ENCODE measurements at places on chromosomes 3 and 15.
A peak's percentile ranks its signal among the peaks of the same experiment; 100 is the strongest.

GRCh38 chr15:91320101-91320500 lies 220.0 kb downstream of the SV2B start:
- no peak for DNase-seq

- no peak for DNase-seq
Measured at GRCh38 chr3:173750095-173750494, 352.6 kb downstream of the NLGN1 start.

DNA sequence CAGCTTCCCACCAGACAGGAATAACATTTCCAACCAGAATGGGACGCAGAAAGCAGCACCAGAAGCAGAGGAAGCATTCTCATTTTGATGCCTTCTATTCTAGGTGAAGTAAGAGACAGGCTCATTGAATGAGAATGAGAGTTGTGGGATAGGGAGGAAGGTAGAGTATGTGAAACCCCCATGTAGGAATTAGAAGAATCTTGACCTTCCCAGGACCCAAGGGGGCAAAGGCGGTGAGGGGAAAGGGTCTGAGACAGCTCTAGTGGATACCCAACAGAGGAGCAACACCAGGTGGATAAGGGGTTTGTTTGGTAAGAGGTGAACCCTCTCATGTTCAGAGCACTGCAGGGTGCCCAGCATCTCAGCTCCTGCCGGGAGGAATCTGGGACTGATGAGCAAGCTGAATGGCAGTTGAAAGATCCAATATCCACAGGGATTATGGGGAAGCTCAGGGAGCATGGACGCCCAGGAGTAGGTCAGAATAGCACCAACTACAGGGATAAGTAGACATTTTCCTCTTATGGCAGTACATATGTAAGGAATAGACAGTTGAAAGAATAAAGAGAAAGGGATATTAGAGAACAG lies 77.0 kb downstream of the PLCL2 start:
- no peak for DNase-seq

- no peak for DNase-seq
Measured at GRCh38 chr3:28768439-28768838, 419.8 kb upstream of the AZI2 start.

GRCh38 chr3:187958432-187959003 lies 195.4 kb upstream of the LPP start:
- DNase-seq, result no peak

DNA sequence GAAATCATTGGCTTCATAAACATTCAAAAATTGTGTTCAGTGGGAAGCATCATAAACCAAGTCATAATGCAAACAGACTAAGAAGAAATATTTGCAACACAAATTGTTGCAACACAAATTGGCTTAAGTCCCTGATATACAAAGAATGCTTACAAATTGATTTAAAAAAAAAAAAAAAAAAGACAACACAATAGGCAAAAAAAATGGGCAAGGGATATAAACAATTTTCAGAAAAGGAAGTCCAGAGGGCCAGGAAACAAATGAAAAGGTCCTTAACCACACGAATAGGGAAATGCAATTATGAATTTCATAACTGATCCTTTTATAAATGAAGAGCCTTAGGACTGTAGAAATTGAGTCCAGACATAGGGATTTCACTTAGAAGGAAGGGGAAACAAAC lies 98.9 kb downstream of the LRRK1 start:
- DNase-seq, result no peak

DNA sequence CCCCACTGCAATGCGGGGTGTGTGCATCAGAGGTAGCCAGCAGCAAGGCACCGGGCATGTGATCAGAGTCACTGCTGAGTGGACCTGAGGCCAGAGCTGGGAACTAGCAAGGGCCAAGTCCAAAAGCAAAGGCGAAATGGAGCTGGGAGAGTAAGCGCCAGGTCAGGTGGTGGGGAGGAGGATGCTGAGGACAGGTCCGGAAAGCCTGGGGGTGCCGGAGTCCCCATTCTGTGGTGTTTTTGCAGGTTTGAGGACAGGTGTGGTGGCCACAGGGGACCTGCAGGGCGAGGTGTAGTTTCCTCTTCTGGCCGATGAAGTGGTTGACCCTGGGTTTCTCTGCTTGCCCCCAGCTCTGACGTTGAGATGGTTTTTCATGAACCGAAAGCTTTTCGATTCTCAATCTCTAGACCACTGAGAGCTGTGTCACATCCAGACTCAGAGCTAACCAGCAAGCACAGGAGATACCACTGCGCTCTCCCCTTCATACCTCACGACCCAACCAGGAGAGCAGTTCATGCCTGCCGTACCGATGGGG lies 35.0 kb upstream of the HES1 start:
- DNase-seq, result no peak

DNA sequence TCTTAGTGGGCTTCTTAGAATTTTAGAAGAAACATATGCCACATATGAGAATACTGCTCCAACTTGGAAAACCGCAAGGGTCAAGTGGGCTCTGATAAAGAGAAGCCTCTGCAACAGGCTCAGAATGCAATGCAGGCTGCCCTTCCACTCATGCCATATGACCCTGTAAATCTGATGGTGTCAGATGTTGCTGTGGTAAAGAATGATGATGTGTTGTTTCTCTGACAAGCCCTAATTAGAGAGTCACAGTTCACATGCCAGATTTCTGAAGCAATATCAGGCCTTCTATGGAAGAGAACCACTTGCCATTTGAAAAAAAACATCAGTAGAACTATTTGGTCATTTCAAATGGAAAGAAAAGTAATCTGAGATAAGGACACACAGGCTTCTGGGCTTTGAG lies 749.6 kb downstream of the AGBL1 start:
- no peak for DNase-seq

GRCh38 chr15:43008150-43008549 lies 87.6 kb upstream of the TTBK2 start:
- DNase-seq, result no peak

DNA sequence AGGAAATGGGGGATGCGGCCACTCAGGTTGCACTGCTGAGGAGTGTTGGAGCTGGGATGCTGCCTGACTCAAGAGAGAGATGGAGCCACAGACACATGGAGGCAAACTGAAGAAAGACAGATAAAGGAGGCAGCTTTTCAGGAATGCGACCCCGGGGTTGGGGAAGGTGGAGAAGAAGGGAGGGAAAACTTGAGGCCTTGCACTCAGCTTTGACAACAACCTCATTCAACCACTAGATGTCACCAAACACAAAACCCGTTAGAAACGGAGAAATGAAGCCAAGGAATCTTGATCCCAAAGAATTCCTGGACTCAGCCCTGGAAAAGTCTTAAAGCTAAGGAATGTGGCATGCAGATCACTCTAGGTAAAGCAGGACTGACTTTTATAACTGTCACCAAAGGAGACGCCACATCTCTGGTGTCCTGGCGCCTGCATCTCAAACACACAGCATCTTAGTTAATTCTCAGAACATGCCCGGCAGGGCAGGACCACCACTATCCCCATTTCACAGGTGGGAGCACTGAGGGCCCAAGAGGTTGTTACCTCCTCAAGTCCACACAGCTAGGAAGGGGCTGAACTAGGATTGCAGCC lies 59.6 kb upstream of the LMCD1 start:
- no peak for DNase-seq

DNA sequence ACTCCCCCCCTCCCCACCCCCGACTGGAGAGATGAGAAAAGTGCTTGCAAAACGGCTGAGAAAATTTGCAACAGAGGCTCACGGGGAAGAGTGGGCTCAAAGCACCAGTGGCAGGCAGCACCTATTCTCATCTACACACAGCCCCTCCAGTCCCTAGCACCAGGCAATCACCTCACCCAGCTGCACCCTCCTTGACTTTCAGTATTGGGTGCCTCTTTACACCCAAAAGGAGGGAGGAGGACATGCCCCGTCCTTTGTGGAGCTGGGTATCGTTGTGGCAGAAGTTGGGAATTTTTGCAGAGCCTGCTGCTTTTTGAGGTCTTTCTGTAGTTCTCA lies 182.8 kb upstream of the TOPAZ1 start:
- no peak for DNase-seq

- no peak for DNase-seq
Measured at GRCh38 chr3:58107597-58107996, 99.4 kb downstream of the FLNB start.

GRCh38 chr15:31488437-31489204 lies 162.0 kb downstream of the KLF13 start:
- no peak for DNase-seq

DNA sequence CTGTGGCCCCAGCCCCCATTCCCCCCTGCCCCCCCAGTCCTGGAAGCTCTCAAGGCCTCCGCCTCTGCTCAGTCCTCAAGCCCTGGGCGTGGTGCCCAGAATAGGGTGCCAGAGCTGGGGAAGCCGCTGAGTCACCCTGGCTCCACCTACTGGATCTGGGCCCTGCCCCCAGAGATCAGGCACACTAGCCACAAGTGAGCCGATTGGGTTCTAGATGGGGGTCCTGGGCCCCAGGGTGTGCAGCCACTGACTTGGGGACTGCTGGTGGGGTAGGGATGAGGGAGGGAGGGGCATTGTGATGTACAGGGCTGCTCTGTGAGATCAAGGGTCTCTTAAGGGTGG lies 5.7 kb downstream of the EIF4G1 start:
- peak; percentile 55 for DNase-seq

DNA sequence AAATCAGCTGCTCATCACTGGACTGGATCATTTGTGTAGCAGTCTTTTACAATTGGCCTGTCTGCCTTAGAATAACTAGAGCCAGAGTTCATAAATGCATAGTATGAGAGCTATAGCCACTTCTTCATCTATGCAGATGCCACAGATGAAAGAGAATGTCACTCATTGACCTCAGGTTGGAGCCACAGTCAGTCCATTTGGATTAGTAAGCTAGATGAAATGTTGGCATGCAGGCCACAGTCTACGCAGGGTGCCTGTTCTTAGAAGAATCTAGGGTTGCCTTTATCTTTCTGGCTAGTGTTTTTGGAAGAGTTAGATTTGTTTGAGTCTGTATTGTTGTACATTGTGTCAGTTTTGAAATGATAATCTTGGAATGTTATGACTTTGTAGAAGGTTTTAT lies 25.4 kb upstream of the EDEM1 start:
- DNase-seq, result no peak

- no peak for DNase-seq
Measured at GRCh38 chr3:186362988-186363387, 954 bp upstream of the DGKG start.

GRCh38 chr3:189056646-189057335 lies 115.0 kb upstream of the TPRG1 start:
- no peak for DNase-seq

- DNase-seq, result no peak
Measured at GRCh38 chr3:11145888-11146287, 8.4 kb upstream of the HRH1 start.

- no peak for DNase-seq
Measured at GRCh38 chr3:182592747-182593146, 200.6 kb upstream of the ATP11B start.

DNA sequence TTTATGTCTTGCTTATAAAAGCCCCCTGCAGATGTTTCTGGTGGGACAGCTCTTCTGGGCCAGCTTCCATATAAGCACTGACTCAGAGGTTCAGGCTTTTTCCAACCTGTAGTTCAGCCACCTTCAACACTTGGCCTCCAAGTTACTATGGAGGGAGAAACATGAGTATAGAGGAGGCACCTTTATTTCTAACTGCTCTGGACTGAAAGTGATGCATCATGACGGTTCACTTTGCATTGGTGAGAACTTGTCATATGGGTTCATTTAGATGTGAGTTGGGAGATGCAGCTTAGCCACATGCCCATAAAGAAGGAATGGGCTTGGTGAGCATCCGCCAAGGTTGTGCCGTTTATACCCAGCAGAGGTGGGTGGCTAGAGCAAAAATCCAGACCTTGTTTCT lies 58.8 kb upstream of the CFAP161 start:
- DNase-seq, result no peak

GRCh38 chr15:76954744-76955143 lies 23.2 kb downstream of the RCN2 start:
- no peak for DNase-seq

GRCh38 chr3:171801738-171802589 lies 8.3 kb downstream of the PLD1 start:
- no peak for DNase-seq

DNA sequence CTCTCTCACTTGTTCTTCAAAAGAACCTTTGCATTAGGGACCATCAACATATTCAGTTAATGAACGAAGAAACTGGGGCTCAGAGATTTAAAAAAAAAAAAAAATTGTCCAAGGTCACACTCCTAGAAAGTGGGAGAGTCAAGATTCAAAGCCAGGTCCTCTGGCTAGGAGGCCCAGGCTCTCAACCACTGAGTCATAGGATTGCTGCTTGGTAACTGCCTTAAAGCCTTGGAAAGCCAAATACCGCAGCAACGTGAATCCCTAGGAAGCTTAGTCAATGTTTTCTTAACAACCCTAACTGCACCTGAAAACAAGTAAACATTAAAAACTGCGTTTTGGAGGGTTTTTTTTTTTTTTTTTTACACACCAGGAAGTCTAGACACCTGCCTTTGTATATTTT lies 156.8 kb downstream of the WNT5A start:
- DNase-seq, result no peak

GRCh38 chr3:107629566-107629965 lies 106.8 kb downstream of the BBX start:
- no peak for DNase-seq

- DNase-seq, result no peak
Measured at GRCh38 chr3:150635076-150635475, 32.0 kb downstream of the SELENOT start.

DNA sequence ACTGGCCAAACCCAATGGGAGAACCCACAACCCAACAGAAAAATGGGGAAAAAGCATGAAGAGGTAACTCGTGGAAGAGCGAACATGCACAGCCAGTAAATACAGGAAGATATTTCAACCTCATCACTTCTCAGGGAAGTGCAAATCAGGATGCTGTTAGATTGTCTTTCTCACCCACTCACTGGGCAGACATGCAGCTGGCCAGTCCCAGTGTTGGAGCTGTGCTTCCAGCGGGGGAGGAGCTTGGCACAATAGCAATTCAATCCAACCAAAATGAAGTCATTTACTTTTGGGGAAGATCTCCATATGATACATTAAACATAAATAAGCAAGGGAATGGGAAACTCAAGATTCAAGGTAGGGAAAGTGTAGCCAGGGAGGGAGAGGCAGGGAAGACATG lies 12.1 kb downstream of the WNT7A start:
- no peak for DNase-seq

GRCh38 chr15:78712797-78713515 lies 71.9 kb upstream of the CHRNB4 start:
- DNase-seq, result no peak

GRCh38 chr3:138125548-138126221 lies 6.5 kb downstream of the A4GNT start:
- no peak for DNase-seq

DNA sequence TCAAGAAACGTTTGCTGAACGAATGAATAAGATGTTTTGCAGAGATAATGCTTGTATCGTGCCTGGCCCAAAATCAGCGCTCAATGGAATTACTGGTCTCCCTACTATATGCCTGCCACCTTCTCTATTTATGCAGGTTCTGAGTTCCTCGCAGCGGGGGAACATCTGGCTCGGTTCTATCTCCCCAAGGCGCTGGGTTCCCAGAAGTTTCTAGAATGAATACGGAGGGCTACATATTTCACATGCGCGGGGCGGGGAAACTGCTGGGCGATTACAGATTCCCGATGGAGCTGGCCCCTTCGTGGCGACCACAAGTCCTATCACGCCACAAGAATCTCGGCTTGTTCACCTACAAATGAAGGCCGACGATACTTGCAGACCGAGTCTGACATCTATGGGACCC lies 411 bp upstream of the EIF2B5 start:
- DNase-seq, result no peak

Measured in stimulated activated CD8-positive, alpha-beta memory T cell treated with anti-CD3 and anti-CD28 coated beads, Interleukin-15, amount 100 ng/mL, for 48 hours (primary cell).